Nephron progenitor cell (in vitro differentiated cells): ENCODE measurements at places on chromosomes 16 and 17.

- no peak for DNase-seq
Observed at GRCh38 chr17:66654106-66654740, 180.7 kb upstream of the CACNG5 start.

- DNase-seq, result no peak
Observed at GRCh38 chr17:50460831-50461526, 7.7 kb downstream of the CHAD start.

GRCh38 chr16:31441956-31442355, 633 bp downstream of the ZNF843 start:
- no peak for DNase-seq

GRCh38 chr16:22075043-22075757, 17.1 kb upstream of the VWA3A start:
- DNase-seq, result no peak

- DNase-seq, result no peak
Observed at GRCh38 chr16:79287424-79287917, 313.1 kb downstream of the MAF start.

DNA sequence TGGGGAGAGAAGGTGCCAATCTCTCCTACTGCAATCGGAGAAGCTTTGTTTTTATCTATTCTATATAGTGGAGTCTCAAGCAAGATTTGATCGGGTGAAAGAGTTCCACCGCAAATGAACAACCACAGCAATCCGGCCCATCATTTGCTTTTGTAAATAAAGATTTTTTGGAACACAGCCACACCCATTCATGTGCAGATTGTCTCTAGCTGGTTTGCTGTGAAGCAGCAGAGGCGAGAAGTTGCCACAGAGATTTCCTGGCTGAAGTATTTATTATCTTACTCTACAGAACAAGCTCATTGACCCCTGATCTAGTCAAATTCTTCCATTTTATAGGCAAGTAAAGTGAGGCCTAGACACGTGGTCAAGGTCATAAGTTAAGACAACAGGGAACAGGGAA, 195.5 kb upstream of the TNRC6C start:
- DNase-seq, result no peak

GRCh38 chr17:42922294-42922693, 21.7 kb downstream of the G6PC1 start:
- DNase-seq, result no peak

DNA sequence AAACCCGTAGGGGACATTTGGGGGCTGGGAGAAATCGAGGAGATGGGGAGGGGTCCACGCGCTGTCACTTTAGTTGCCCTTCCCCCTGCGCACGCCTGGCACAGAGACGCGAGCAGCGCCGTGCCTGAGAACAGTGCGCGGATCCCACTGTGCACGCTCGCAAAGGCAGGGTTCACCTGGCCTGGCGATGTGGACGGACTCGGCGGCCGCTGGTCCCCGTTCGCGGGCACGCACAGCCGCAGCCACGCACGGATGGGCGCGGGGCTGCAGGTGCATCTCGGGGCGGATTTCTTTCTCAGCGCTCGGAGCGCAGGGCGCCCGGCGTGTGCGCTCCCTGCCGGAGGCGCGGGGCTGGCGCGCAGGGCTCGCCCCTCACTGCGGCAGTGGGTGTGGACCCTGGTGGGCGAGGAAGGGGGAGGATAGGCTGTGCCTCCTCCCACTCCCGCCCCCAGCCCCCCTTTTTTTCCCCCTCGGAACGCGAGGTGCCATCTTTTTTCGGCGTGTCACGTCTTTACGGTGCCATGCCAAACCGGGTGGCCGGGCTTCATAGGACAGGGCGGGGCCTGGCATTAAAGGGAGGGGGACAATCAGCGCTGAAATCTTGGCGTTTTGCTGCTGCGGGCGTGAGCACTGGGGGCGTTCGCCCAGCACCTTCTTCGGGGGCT, 1.1 kb downstream of the MAPT start:
- DNase-seq, result peak; percentile 46

DNA sequence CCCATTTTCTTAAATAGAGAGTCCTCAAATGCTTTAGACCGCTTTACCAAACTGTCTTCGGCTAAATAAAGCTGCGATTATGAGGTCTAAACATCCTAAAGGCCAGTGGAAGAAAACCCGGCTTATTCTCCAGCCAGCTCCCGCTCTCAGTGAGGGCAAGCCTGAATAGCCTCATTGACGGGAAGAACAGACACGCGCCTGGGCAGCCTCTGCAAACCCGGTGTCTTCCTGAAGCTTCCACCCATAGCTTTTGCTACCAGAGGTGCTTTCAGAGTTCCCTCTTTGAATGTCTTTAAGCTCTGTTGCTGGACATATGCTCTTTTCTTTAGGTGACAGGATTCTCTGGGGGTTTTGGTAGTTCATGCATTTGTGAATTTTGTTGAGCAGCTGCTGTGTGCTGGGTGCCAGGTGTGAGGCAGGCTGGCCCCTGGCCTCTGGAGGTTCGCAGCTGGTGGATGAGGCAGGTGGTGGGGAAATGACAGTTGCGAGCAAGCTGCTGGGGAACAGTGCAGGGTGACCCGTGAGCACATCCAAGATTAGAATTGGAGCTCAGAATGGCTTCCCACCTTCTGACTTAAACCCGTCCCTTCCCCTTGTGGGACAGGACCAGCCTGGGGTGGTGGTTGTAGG, 44.7 kb downstream of the CRISPLD2 start:
- DNase-seq, result no peak

DNA sequence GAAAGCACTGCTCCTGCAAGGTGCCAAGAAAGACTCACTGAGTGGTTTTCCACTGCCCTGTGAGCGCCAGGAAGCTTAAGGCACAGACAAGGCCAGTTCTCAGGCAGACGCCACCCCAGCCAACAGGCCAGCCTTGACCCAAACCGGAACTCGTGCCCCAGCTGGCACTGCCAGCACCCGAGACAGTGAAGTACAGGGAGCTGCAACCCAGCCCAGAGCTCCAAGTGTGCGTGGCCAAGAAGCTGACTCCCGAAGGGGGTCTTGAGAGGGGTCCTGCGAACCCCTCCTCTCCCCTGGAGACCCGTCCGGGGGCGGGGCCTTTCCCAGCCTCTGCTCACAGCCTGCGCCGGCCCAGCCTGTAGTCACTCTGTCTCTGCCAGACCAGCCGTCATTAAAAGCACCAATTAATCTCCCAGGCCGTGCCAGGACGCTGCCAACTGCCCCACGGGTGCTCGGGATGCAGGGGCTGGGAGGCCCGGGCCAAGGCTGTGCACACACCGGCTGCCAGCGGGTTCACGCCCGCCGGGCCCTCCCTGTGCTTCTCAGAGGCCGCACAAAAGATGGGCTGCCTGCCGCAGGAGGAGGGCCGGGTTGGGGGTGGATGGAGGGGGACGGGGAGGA, 4.4 kb upstream of the SOX8 start:
- peak; percentile 48 for DNase-seq

GRCh38 chr17:80694992-80695912, 150.6 kb downstream of the RPTOR start:
- no peak for DNase-seq

GRCh38 chr16:89375686-89376085, 114.7 kb downstream of the ANKRD11 start:
- no peak for DNase-seq

DNA sequence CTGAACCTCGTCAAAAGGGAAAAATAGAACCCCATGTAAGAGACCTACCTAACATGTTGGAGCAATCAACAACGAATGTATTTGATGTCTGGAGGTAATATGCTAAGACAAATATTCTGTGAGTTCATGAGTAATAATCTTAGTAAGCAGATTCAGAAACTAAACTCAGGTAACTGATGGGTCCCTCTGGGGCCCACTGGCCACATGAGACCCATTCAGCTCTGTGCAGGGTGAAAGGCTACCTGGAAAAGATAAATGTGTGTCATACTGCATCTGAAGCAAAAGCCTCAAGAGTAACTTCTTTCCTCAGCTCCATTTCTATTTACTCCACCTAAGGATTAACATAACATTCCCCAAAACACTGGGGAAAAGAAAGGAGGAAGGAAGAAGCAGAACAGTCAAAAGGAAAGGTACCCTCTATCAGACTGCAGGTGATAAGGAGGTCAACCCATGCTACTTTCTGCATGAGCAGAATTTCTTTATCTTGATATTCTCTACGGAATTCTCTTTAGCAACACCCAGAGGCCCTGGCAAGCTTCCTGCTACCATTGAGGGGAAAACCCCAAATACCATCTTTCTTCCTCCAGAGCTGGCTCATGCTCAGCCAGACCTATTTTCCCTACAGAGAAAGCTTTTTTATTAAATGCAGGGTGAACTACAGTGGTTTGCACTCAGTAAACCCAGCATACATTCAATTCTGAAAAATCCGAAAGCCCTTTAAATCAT, 37.7 kb upstream of the ABCA6 start:
- no peak for DNase-seq

DNA sequence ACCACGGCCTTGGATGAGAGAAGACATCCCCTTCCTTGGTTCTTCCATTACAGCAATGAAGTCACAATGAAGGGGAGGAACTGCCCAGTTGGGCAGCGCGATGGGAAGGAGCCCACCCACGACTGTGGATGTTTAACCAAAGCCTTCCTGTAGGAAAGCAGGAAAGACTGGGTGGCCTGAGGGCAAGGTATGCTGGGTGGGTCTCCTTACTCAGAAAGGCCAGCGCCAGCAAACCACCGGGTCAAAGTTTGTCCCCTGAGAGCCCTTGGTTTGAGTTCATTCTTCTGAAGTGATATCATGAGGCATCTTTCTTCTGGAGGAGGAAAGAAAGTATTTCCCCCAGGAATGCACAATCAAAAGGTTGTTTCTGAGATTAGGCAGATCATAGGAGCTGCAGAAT, 105.2 kb downstream of the C16orf95 start:
- no peak for DNase-seq

DNA sequence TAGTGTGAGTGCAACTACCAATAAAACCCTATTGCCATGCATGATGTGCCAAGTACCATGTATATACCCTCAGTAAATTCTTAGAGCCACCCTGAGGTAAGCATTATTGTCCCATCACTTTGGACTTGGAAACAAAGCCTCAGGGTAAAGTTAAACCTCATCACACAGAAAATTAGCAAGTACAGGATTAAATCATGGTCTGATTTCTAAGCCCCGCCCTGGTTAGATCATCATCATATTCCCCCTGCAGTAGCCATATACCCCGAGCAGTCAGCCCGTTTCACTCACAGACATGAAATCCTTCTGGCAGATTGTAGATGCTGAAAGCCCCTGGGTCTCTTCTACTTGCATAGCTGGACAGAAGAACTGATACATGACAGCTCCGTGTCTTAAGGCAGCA, 4.8 kb downstream of the ZP2 start:
- DNase-seq, result no peak

- no peak for DNase-seq
Observed at GRCh38 chr17:6208608-6209180, 138.5 kb downstream of the WSCD1 start.

DNA sequence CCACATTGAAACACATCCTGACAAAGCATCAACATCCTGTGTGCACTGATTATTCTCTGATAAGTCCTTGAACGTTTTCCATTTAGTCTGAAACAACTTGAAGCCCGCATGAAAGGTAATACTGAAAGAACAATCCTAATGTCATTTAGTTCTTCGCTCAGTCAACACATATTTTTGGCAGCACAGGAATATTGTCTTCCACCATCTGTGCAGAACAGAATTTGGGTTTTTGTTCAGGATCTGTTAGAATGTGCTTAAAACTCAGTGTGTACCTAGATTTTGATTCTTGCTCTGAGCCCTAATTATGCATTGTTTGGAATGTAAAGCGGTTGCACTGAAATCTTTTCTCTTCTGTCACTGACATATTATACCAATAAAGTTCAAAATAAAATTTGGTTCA, 1036.6 kb downstream of the CDH11 start:
- no peak for DNase-seq

DNA sequence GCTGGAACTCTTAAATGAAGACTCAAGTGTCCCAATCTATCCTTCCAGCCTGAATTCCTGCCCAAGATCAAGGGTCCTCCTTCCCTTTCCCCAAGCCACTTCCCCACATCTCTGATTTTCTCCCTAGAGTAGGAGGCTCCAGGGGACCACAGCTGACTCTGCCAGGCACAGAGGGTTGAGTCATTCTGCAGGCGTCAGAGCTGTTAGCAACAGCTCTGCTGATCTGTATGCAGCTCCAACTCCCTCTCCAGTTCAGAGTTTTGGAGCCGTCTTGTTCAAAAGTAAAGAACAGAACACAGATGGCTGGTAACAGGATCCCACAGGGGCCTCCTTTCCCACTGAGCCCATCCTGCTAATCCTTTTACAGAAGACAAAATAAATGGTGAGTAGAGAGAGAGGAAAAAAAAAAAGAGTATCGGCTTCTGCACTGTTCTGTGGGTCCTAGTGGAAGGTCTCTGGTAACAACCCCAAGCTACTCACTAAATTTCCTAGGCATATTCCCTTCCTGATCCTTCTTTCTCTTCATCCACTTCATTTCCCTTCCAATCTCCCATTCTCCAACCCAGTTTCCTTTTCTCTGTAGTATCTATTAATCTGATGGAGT, 13.4 kb upstream of the TAOK1 start:
- peak; percentile 8 for DNase-seq
